ENCODE measurements at places on chromosomes 3 and 15.

DNA sequence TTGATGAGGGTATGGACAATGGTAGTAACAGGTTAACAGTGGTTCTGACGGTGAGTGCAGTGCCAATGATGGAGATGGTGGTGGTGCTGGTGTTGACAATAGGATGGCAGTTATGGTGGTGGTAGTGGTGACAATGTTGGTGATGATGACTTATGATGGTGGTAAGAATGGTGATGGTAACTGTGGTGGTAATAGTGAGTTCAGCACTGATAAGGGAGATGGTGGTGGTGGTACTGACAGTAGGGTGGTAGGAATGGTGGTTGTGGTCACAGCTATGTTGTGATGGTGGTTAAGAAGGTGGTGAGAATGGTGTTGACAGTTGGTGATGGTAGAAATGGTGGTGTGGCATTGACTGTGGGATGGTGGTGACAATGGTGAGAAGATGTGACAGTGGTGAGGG lies 13.4 kb upstream of the INSYN1 start:
- DNase-seq, result no peak

GRCh38 chr3:13689373-13690260 lies 140.7 kb downstream of the FBLN2 start:
- no peak for DNase-seq

- DNase-seq, result no peak
Observed at GRCh38 chr3:9033867-9034266, 70.6 kb upstream of the RAD18 start.

GRCh38 chr3:160224811-160225175 lies 429 bp upstream of the C3orf80 start:
- DNase-seq, result no peak

DNA sequence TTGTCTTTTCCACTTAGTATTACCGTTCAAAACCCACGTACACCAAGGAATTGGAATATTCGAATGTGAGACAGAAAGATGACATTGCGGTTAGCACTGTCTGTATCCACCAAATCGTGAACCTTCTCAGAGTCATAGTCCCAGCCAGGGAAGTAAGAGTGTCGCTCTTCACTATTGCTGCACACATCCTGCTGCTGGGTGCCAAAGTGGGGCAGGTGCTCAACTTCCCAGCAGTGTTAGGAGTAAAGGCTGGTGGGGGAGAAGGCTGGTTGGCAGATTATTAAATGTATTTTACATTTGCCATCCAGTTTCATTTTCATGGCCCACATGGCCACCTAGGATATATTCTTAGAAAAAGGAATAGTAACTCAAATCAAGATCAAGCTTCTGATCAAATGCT lies 65.1 kb downstream of the PTPRG start:
- no peak for DNase-seq

- no peak for DNase-seq
Observed at GRCh38 chr15:35047528-35047927, 37.6 kb downstream of the NANOGP8 start.

GRCh38 chr3:12947504-12948369 lies 106.4 kb upstream of the RPL32 start:
- no peak for DNase-seq

DNA sequence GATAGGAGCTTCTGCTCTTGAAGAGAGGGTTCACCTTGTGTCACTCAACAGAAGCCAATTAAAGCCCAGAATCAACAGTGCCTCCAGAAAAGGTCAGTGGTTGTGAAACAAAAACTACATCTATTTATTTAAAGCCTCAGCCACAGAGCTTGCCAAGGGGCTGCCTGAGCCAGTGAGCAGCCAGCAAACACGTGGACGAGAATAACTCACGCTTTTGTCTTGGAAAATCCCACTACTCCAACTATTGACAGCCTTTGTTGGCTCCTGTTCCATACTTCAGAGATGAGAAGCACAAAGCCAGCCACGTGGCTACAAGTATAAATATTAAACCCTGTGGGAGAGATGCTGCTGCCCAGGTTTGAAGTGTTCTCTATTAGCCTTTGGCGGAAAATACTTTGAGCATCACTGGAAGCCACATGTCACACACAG lies 10.3 kb downstream of the GPR156 start:
- no peak for DNase-seq

DNA sequence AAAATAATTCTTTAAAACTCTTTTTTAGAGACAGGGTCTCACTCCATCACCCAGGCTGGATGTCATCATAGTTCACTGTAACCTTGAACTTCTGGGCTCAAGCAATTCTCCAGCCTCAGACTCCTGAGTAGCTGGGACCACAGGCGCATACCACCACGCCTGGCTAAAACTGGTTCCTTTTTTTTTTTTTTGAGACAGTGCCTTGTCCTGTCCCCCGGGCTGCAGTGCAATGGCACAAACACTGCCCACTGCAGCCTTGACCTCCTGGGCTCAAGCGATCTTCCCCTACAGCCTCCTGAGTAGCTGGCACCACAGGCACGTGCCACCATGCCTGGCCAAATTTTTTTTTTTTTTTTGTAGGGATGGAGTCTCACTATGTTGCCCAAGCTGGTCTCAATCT lies 23.7 kb upstream of the FURIN start:
- DNase-seq, result no peak

DNA sequence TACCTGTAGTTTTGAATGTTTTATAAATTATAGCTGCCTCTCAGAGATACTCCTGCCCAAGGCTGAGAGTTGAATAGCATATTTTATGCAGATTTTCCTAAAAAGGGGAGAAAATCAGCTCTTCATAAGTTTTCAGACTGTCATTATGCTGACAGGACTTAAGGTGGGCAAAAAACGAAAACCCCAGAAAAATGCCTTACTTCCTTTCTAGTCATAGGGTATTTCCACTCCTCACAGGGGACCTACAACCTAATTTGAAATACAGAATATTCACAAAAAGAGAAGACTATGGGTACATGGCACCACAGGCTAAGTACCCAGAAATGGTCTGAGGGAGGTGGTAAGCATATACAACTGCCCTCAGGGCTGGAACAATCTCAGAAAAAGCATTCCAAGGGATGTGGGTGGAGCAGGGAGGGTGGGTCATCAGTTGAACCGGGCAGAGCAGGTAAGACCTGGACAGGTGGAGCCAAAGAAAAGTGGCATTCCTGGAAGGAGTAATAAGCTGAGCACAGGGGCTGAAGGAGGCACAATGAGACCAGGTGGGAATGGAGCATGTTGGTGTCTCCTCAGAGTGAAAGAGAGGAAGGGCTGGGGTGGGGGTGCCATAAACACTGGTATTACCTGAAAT lies 10.6 kb upstream of the OXSR1 start:
- DNase-seq, result no peak

DNA sequence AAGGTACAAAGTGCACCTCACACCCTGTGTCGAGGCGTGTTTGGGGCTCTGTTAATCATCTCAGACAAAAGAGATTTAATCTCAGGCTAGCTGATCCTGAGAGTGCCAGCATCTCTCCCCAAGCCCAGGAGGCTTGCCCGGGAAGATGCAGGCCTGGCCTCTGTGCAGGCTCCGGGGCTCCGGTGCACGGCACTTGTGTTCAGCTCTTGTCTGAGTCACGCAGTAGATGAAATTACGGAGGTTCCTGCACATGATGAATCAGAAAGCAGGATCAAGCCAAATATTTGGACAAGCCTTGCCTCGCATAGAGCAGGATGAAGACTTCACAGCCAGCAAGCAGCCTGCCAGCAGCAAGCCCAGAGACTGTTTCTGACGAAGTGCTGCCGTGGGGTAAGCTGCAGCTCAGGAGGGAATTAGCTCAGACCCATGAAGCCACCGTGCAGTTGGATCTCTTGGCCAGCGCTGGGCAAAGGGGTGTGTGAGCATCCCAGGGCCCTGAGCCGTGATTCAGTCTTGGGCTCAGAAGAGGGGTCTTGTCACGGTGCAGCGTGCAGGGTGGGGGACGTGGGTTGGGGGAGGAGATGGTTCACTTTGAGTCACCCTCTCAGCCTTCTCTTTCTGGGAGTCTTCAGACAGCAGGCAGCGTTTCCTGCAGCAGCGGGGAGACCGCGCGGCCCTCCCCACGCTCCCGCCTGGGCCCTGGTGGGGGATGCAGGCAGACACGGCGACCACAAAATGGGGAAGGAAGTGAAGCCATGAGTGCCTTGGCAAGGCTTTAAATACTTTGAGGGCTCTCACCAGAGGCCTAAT lies 89.2 kb upstream of the MEF2A start:
- no peak for DNase-seq

DNA sequence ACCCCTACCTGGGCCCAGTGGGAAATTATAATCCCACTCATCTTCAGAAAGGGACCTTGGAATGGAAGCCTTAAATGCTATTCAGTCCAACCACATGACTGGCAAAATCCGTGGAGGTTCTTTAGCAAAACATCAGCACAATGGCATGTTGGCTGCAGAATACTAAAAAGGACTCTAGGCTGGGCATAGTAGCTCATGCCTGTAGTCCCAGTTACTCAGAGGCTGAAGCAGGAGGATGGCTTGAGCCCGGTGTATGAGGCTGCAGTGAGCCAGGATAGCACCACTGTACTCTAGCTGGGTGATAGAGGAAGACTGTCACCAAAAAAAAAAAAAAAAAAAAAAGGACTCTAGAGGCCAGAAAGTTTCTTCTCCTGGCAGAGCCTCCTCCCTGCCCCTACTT lies 60.6 kb upstream of the RYK start:
- no peak for DNase-seq

- no peak for DNase-seq
Observed at GRCh38 chr3:153734777-153735551, 386.2 kb upstream of the ARHGEF26 start.

GRCh38 chr3:107432646-107433045 lies 55.4 kb downstream of the CCDC54 start:
- no peak for DNase-seq

DNA sequence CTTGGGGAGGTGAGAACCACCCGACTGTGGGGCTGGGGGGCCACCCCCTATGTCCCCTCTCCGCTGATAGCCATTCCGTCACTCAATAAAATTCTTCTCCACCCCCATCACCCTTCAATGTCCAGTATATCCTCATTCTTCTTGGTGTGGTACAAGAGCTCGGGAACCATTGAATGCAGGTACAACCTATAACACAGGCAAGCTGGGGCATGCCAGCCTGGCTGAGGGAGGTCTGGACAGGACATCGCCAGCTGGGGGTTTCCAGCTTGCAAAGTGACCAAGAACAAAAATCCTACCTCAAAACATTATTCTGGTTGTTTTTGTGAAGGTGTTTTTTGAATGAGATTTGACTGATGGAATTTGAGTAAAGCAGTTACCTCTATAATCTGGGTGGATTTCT lies 19.6 kb upstream of the BDH1 start:
- DNase-seq, result no peak

DNA sequence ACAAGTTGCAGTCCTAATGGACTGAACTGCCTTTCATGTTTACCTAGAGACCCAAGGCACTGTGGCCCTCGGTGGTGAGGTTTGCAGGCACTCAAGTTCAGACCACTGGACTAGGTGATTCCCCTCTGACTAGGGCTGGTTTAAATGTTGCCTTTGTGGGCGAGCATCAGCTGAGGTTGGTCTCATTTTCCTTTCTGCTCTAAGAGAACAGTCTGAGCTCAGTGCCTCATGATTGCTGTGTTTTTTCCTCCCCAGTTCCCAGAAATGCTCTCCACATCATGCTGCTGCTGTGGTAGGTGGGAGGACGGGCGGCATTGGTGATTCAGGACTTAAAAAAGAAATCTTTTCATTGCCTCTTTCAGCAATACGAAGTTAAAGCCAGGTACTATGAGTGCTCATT lies 237.2 kb downstream of the MBNL1 start:
- peak; percentile 24 for DNase-seq

GRCh38 chr3:71713041-71713440 lies 12.2 kb downstream of the EIF4E3 start:
- no peak for DNase-seq

GRCh38 chr15:25731411-25731810 lies 131.7 kb downstream of the ATP10A start:
- DNase-seq, result no peak

DNA sequence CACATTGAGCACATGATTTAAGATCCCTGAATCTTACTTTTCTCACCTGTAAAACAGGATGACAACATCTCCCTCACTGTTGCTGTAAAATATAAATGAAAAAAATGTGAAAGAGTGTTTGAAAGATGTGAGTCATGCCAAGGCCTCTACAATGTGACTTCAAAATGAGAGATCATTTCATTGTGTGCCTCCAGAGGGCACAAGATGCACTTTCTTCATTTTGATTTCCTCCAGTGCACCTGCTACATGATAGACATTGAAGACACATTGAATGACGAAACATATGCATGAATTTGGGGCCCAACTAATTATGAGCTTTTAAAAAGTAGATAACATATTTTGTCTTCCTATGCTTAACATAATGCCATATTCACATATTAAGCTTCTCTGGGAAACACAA lies 170.3 kb downstream of the MOBP start:
- no peak for DNase-seq

DNA sequence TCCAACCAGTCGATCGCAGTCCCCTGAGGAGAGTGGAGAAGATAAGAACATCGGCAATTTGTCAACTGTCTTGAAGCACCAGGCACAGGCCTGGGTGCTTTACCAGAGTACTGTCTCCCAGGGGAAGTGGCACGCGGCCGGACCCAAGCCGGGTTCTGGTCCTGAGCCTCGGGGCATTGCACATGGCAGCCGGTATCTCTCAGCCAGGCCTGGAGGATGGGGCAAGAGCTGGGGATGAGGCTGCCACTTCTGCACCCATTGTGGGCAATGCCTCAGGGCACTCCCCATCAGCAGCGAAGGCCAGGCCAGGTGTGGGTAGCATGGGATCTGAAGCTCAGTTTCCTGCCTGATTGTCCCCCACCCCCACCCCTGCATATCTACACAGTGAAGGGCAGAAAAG lies 77.5 kb downstream of the ADCY5 start:
- DNase-seq, result no peak

GRCh38 chr15:82928711-82929110 lies 23.8 kb downstream of the HOMER2 start:
- no peak for DNase-seq

DNA sequence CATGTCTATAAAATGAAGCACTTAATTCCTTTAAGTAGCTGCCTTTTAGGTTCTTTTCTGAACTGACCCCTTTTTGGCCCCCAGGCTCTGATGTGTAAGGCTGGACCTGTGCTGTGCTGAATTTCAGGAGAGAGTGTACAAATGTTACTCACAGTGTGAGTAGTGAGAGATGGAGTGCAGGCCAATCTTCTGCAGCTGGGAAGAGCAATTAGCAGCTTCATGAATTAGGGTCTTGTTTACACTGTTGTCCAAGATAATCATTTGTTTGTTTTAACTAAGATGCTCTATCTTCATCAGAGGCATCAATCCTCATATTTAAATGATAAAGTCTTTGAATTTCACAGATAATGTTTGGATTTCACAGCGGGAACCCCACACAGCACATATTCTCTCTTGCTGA lies 19.4 kb downstream of the ARPP21 start:
- DNase-seq, result no peak

- DNase-seq, result no peak
Observed at GRCh38 chr15:50909010-50909317, 481 bp downstream of the AP4E1 start.

- DNase-seq, result no peak
Observed at GRCh38 chr3:162938083-162938482, 1441.5 kb downstream of the OTOL1 start.

GRCh38 chr3:24037971-24038370 lies 92.9 kb downstream of the NR1D2 start:
- DNase-seq, result no peak
